ENCODE measurements at places on chromosomes 4 and X. TPM values are rescaled to one million over a fixed set of nuclear protein-coding genes. Genes with fewer than 3 reads are reported as not detected.

DNA sequence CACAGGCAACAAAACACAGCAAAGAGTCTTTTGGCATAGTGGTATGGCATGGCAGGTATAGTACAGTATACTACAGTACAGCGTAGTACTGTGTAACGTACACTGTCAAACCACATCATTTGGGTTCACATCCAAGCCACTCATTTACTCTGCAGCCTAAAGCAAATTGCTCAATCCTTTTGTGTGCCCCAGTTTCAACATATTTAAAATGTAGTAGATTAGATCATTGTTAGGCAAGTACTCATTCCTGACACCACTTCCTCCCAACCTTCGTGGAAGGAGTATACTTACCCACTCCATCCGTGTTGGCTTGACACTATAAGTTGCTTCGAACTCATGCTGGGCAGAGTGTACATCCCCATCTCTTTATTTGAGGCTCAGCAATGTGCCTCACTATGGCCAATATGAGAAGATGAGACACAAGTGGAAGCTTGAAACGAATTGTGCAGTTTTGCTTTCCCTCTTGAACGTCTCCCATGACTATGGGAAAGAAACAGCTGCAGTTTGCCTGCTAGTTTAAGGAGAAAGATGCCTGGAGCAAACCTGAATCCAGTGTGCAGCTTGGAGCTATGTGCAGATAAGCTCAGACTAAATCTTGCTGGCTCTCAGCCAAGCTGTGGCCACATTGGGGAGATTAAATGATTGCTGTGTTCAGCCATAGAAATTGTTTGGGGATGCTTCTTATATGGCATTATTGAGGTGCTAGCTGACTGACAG lies 85.7 kb upstream of the TBL1X start:
- no peaks in the 10 kb centered on the region for H3K27me3 ChIP-seq
- no peak for DNase-seq
- H3K36me3 ChIP-seq = no peaks in the 10 kb centered on the region
- no peaks in the 10 kb centered on the region for H3K4me1 ChIP-seq
- H3K27ac ChIP-seq = no peak overlapping the region
- no peak overlapping the region for H3K4me3 ChIP-seq

DNA sequence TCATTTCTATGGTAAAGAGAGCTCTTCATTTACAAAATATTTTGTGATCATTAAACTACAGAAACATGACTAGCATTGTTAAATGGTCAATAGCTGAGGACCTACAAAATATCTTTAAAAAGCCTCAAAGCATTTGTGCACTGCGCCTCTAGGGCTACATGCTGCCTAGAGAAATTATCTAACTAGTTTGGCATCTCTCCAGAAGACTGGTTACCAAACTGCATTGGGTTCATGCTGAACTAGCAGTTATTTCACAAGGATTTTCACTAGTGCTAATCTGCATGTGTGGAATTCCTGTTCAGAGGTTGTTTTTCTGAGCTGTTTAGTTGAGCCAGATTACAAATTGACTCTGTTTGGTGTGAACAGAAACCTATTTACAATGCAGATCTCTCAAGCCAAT lies 58.5 kb upstream of the PITX2 start:
- H3K4me1 ChIP-seq = no peaks in the 10 kb centered on the region
- H3K27me3 ChIP-seq = no peaks in the 10 kb centered on the region
- no peak overlapping the region for H3K27ac ChIP-seq
- no peak for DNase-seq

Gene GSX2
- not detected for total RNA-seq

- no peak for DNase-seq
- no peaks in the 10 kb centered on the region for H3K27me3 ChIP-seq
- no peak overlapping the region for H3K27ac ChIP-seq
- H3K4me3 ChIP-seq = no peak overlapping the region
Measured at GRCh38 chr4:128291096-128291495, 3.5 kb upstream of the PGRMC2 start.

GRCh38 chr4:2269618-2270163 lies 7.8 kb upstream of the MXD4 start:
- no peaks in the 10 kb centered on the region for H3K36me3 ChIP-seq
- no peaks in the 10 kb centered on the region for H3K27me3 ChIP-seq
- no peak for DNase-seq
- H3K4me3 ChIP-seq = no peak overlapping the region
- peaks cover 10% of the 10 kb centered on the region for H3K4me1 ChIP-seq

Gene RXFP1
- total RNA-seq = 0.56 TPM

Gene PRAF2
- total RNA-seq = 12.1 TPM

Gene FAM184B
- total RNA-seq = 0.46 TPM

Gene ARHGEF38
- not detected for total RNA-seq

- no peaks in the 10 kb centered on the region for H3K27me3 ChIP-seq
- no peaks in the 10 kb centered on the region for H3K36me3 ChIP-seq
- H3K27ac ChIP-seq = no peak overlapping the region
- H3K4me3 ChIP-seq = no peak overlapping the region
- DNase-seq = no peak
Measured at GRCh38 chr4:29199485-29199884, 1520.7 kb upstream of the PCDH7 start.

Gene GPR143
- 18.5 TPM for total RNA-seq

Gene F8
- total RNA-seq = 2.3 TPM

GRCh38 chrX:134481339-134481738 lies 21.4 kb downstream of the HPRT1 start:
- H3K27me3 ChIP-seq = no peaks in the 10 kb centered on the region
- H3K4me3 ChIP-seq = no peak overlapping the region
- H3K4me1 ChIP-seq = no peaks in the 10 kb centered on the region

Gene ARL9
- total RNA-seq = 0.31 TPM

DNA sequence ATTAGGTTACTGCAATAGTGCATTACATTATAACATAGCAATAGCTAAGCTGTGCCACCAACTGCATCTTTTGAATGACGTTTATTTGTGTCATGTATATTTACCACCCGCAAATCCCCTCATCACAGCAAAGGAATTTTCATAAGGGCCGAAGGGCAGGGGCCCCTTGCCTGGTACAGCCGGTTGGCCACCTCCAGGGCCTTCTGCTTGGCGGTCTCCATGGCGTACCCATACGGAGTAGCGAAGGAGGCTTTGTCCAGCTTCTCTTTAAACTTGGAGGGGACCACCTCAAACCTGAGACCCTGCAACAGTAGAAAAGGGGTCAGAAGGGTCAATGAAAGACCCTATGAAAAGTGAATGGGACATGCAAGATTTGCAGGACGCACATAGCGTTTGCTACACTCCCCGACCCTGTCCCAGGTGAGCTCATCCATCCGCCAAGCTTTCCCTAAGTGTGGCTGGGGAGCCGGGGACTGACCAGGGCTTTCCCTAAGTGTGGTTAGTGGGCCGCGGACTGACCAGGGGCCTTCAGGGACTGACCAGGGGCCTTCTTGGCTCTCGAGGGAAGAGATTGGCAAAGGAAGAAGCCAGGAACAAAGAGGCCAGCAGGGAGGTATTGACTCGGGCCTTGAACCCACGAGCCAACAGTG lies 10.6 kb downstream of the ASMTL start:
- H3K4me1 ChIP-seq = no peaks in the 10 kb centered on the region
- H3K27me3 ChIP-seq = no peaks in the 10 kb centered on the region
- no peak overlapping the region for H3K4me3 ChIP-seq
- no peak for DNase-seq
- peaks cover 13% of the 10 kb centered on the region for H3K36me3 ChIP-seq
- no peak overlapping the region for H3K27ac ChIP-seq

DNA sequence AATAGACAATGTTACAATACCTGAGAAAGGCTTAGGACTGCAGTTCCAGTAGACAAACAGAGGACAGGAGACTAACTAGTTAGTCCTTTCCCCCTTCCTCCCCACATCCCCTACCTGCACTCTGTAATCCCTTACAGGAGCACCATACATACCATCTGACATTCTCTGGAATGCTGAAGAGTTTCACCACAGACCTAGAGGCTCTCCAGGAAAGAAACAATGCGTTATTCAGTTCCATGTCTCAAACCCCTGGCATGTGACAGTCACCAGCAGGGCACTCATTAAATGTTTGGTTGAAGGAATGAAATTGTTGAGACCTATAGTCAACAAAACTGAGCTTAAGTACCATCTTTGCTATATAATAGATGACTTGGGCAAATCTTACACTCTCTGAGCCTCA lies 100.2 kb upstream of the USP38 start:
- H3K36me3 ChIP-seq = no peaks in the 10 kb centered on the region
- no peaks in the 10 kb centered on the region for H3K27me3 ChIP-seq
- H3K4me3 ChIP-seq = no peak overlapping the region
- H3K27ac ChIP-seq = no peak overlapping the region
- no peak for DNase-seq
- no peaks in the 10 kb centered on the region for H3K4me1 ChIP-seq

DNA sequence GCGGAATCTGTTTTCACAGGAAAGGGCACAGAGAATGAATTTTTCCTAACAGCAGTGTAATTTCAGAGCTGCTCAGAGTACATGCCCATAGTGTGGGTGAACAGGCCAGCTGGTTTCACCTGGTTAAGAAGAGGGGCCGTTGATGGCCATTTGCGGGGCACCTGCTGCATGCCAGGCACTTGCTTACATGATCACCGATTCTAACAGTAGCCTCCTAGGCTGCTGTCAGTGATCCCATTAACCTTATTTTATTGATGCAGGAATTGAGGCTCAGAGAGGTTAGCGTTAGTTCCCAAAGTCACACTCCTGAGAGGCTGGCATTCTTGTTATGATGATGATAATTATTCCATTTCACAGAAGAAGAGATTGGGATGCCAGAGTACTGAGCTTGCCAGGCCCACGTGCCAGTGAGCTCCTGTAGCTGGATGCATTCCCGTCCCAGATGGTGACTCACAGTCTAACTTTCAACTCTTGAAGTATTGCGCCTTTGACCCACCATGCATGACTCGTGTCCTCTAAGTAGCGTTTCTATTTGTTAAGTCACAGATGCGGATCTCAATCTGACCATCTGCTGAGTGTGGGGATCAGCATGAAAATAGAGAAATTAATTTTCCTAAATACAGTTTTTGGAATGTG lies 76.5 kb downstream of the PSAPL1 start:
- H3K27ac ChIP-seq = no peak overlapping the region
- no peaks in the 10 kb centered on the region for H3K27me3 ChIP-seq
- no peaks in the 10 kb centered on the region for H3K4me1 ChIP-seq
- DNase-seq = no peak
- no peaks in the 10 kb centered on the region for H3K36me3 ChIP-seq

DNA sequence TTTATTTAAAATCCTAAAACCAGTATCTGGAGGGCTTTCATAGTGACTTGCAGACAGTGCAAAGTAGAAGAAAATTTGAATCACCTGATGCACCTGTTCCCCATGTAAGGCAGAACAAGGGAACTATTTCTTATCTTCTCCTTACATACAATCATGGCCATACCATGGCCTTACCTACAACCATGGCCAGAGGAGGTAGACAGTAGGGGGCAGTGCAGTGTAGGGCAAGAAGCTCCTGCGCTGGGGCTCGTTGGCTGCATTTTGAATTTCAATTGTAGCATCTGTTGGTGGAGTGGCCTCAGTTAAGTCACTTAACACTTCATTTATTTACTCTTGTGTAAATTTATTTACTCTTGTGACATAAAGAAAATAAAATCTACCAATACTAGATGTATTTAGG lies 33.0 kb downstream of the GALNTL6 start:
- no peak overlapping the region for H3K27ac ChIP-seq
- DNase-seq = peak; percentile 82
- H3K36me3 ChIP-seq = no peaks in the 10 kb centered on the region
- 0 out of 2 replicates have a peak, but pooled peaks cover 2% of the 10 kb centered on the region for H3K4me1 ChIP-seq

DNA sequence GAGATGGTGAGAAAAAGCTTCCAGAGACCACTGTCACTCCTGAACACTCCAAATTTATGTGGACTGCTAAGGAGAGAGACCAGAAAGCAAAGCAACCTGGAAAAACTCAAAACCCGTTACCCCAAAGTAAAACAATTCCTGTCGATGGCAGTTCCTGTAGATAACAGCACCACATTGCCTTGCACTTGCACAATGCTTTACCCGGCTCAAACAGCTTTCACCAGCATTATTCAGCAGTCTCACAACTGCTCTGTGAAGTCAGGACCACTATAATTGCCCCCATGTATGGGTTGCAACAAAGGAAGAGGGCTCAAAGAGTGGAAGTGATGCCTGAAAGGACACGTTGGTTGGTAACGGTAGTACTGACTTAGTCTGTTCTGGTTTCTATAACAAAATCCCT lies 234.8 kb downstream of the BCOR start:
- no peak overlapping the region for H3K4me3 ChIP-seq
- no peak for DNase-seq
- H3K36me3 ChIP-seq = no peaks in the 10 kb centered on the region
- no peaks in the 10 kb centered on the region for H3K27me3 ChIP-seq
- H3K4me1 ChIP-seq = peaks cover 3% of the 10 kb centered on the region

GRCh38 chr4:98614094-98614493 lies 44.3 kb downstream of the TSPAN5 start:
- H3K27ac ChIP-seq = no peak overlapping the region
- H3K4me3 ChIP-seq = no peak overlapping the region
- no peaks in the 10 kb centered on the region for H3K36me3 ChIP-seq

- no peaks in the 10 kb centered on the region for H3K36me3 ChIP-seq
- no peak for DNase-seq
- peaks cover 3% of the 10 kb centered on the region for H3K4me1 ChIP-seq
- no peak overlapping the region for H3K27ac ChIP-seq
- no peak overlapping the region for H3K4me3 ChIP-seq
Measured at GRCh38 chrX:154487518-154488290, 1.3 kb upstream of the UBL4A start.

DNA sequence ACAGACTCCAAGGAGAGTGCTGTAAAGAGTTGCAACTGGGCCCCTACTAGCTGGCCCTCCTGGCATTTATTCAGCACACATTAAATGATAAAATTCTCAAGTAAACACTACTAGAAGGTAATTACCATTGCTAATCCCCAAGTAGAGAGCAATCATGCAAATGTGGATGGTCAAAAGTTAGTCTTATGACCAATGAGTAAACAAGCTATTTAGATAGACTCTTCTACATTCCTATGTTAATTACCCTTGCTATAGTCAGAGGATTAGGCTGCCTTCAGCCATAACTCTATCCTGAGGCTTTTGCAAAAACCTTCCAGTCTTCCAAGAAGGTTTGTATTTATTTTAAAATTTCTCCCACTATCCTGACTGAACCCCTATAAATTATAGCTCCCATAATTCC lies 28.3 kb upstream of the HPGD start:
- H3K27ac ChIP-seq = no peak overlapping the region
- no peak overlapping the region for H3K4me3 ChIP-seq
- H3K27me3 ChIP-seq = no peaks in the 10 kb centered on the region
- no peaks in the 10 kb centered on the region for H3K36me3 ChIP-seq

DNA sequence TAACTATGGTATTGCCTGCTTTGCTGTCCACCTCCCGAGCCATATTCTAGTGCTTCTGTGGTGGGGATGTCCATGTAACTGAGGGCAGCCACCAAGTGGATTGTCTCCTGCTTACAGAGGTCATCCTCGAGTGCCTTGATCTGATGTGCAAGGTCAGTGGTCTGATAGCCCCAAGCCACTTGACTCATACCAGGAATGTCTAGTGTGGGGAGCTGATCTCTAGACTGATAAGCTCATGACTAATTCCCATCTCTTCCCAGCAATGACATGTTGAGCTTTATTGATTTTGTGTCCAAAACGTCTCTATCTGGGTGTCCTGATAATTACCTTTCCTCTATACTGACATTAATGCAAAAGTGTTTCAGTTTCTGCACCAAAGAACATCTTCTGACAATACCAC lies 168.4 kb upstream of the WDR1 start:
- no peak overlapping the region for H3K4me3 ChIP-seq
- no peak overlapping the region for H3K27ac ChIP-seq
- no peaks in the 10 kb centered on the region for H3K36me3 ChIP-seq
- no peaks in the 10 kb centered on the region for H3K27me3 ChIP-seq

Gene USP51
- total RNA-seq = 6.6 TPM

GRCh38 chr4:74675673-74676279 lies 118.5 kb downstream of the BTC start:
- no peaks in the 10 kb centered on the region for H3K36me3 ChIP-seq
- no peaks in the 10 kb centered on the region for H3K27me3 ChIP-seq
- no peak overlapping the region for H3K27ac ChIP-seq
- no peak overlapping the region for H3K4me3 ChIP-seq
- no peaks in the 10 kb centered on the region for H3K4me1 ChIP-seq

Gene CFAP99
- total RNA-seq = not detected

Measured in H1 (cell line).